ENCODE measurements at places on chromosomes 1 and 21.

DNA sequence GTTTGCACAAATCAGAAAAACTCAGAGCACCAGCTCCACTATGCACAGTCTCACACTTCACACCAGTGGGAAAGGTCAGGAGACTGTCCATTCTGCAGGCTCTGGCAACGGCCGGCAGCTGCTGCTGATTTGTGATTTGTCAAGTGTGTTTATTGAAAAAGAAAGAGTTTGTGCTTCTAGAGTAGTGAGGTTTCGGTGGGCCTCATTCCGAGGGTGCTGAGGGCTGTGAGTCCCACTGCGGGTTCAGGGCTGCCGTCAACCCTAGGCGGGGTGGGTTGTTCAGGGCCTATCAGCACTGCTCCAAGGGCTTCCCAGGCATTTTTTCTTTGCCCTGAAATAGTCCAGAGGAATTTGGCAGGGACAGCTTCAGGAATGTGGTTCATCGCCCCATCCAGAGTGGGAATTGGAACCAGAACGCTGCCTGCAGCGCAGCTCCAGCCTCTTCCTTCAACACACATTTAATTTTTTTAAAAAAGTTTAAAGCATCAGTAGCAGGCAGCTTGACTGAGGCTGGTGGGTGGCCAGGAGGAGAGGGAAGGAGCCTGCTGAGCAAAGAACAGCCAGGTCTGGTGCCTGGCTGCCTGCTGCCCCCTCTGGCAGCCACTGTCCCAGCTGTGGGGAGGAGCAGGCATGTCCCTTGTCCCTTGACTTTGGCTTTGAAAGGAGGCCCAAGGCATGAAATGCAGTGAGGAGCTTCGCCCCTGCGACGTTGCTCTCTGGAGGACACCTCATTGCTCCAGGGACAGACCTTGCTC is 19.7 kb downstream of the STUM start:
- DNase-seq, result no peak

DNA sequence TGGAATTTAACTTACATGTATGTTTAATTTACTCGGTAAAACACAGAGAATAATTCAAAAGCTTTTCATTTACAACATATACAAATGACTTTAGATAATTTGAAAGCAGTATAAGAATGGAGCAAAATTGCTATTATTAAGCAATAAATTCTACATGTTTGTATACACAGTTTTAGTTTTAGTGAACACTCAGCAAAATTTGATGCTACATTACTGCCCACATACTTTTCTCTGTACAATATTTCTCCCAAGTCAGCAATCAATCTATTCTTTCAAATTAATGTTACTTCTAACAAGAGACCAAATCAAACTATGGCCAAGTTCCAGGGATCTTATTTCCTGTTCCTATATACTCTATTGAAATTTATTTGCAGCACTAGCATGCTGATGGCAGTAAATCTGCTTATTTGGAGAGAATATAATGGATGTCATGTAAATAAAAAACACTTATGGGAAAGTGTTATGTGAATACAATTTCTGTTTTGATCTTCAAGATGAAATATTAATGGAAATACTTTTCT is 82.6 kb upstream of the BRINP3 start:
- DNase-seq, result no peak

DNA sequence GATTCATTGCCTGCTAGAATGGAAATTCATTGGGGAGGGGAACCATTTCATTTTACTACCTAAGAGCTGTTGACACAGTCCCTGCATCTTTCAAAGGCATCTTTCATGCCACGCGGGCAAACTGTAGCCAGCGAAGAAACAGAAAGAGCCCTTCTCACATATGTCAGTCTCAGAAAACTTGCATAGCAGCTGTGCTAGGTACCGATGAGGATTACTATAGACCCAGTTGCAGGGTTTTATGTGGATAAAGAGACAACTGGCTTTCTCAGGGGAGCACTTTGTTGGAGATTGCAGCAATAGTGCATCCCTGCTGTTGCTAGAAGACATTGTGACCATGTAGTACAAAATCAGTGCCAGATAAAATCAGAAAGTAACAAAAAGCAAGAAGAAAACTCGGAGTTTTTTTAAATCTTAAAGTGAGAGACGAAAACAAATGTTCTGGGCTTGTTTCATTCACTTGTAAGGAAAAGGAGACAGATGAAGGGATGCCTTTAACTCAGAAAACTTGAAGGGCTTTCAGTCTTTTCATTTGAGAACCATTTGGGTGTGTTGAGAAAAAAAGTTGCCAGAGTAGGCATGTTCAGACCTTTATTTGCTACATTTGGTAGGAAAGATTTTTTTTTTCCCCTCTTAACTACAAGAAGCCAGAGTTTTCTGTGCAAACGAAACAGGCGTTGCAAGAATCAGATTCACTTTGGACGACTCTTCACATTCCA is 804.1 kb downstream of the USP25 start:
- DNase-seq, result no peak

- DNase-seq, result no peak
These were observed 97.3 kb upstream of the HMCN1 start for GRCh38 chr1:185636848-185637247.

DNA sequence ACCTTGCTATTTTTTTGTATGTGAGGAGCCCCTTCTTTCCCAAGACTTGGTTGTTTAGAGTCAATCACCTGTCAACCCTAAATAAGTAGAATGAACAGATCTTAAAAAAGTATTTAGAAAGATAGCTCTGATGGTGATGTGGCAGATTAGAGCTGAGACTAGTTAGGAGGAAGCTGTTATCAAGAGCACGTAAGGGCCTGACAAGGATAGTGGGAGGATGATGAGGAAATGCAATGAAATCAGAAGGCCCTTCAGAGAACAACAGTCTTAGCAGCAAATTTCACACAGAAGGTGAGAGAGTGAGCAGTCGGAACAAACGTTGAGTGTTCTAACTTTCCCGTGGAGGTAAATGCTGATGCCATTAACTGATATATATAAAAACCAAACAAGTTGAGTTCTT is 15.9 kb upstream of the S1PR1 start:
- DNase-seq, result peak; percentile 73

- no peak for DNase-seq
These were observed 20.2 kb downstream of the SDC3 start for GRCh38 chr1:30888391-30888790.

GRCh38 chr1:203278082-203278884 is 27.0 kb upstream of the BTG2 start:
- peak; percentile 63 for DNase-seq

DNA sequence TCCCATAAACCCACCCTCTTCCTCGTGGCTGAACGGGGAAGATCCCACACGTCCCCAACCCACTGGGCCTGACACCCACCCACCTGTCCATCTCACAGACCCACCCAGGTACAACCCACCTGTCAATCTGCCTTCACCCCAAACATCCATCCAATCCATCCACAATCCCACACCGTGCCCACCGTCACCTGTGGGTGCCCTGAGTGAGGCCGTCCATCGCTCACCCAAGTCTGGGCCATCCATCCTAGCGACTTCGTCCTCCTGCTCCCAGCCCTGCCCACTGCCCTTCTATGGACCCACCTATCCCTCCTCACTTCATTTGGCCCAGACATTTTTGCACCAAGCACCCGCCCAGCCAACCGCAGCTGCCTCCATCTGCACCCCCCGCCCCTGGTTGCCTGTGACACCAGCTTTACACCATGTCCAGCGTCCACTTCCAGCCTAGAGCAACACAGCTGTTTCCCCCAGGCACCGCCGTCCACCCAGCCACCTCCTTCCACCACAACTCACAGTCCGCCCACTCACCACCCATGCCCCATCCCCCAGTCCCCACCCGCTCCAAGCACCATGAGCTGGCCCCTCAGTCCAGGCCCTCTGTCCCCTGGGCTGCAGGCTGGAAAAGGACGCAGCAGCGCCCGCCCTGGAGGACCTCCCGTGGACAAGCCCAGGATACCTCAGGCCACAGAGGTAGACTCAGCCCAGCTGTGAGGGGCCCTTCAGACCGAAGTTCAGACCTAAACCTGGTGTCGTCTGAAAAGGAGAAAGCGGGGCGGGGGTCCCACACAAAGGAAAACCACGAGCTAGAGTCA is 7.7 kb downstream of the TTLL10 start:
- DNase-seq, result no peak

DNA sequence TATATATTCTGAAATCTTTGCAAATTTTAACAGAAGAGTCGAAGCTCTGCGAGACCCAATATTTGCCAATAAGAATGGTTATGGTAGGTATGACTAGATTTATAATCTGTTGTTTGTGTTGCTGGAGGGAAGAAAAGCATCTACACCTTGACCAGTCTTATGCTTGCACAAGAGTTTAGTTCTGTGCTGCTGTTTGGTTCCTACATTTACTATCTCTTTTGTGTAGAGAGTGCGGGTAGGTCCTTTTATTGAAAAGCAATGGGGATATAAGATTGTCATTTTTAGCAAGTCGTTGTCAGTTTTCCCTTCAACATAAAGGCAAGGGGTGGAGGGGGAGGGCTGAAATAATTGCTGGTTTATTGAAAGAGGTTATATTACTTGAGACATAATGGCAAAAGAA is 396 bp downstream of the ELAVL4 start:
- no peak for DNase-seq

DNA sequence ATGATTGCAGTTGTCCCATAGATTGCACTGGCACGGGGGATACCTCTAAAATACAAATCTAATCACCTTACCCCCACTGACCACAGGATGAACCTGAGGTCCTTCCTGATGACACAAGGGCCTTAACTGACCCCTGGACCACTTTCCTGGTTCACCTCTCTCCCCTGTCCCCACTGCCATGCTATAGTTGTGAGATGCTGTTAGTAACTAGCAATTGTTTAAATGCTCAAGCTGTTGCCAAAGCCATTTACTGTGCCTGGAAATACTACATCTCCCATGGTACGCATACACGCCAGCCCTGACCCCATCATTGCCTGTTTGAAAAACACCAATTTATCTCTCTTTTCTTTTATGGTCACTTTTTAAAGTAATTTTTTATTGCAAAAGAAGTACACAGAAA is 29.1 kb upstream of the RGS8 start:
- no peak for DNase-seq

DNA sequence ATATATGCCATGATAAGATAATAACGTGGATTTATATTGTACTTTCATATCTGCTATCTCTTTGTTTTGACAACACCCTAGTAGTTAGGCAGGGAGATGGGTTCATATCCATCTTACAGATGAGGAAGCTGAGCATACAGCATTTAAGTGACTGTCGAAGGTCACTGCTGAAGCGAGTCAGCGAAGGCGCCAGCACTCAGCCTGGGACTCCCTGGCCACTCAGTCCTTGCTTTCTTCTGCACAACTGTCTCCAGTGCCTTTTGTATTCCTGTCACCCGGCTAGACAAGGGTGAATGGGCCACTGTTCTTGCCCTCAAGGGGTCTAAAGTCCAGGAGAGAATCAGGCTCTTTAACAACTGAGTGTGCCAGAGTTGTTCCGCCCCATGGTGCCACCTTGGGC is 3.1 kb downstream of the ARHGEF10L start:
- no peak for DNase-seq

GRCh38 chr1:226308166-226308722 is 720 bp downstream of the LIN9 start:
- no peak for DNase-seq

DNA sequence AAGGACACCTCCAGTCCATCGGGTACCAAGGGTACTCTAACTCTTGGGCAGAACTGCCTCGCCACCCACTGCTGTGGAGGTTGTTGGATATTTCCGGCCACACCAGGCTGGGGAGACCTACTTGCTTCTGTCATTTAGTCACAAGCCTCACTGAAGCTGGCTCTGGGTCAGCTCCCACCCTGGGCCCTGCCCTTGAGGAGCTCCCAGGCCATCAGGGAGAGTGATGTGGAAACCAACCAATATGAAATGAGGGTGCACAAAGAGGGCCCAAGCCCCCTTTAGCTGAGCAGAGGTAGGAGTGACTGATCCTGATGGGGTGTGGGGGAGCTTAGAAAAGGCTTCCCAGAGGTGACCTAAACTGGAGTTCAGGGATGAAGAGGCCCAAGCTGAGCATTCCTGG is 19.6 kb downstream of the PARS2 start:
- no peak for DNase-seq

DNA sequence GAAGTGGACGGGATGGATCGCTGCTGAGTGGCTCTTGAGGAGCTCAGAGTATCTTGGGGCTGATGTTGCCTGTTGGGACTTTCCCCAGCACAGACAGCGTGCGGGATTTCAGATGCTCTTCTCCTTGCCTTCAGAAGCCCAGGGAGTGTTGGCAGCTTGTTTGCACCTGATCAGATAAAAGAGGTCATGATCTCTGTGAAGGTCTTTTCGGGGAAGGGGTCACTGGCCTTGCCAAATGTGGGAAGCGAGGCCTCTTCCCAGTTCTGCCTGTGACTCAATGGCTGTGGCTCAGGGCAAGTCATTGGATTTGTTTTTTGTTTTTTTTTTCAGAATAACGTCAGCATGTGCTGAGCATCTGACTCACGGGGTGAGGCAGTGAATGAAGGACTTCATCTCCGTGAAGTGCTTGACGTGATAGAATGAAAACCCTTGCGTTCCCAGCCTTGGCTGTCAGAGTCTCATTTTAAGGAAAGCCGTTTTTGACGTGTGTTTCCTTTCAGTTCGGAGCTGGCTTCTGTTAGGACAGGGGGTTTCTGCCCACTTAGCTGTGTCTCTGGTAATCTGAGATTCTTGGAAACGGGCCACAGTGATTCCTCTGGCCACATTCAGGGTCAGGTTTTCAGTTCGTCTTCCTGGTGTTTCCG is 46.7 kb downstream of the GALNT2 start:
- no peak for DNase-seq

DNA sequence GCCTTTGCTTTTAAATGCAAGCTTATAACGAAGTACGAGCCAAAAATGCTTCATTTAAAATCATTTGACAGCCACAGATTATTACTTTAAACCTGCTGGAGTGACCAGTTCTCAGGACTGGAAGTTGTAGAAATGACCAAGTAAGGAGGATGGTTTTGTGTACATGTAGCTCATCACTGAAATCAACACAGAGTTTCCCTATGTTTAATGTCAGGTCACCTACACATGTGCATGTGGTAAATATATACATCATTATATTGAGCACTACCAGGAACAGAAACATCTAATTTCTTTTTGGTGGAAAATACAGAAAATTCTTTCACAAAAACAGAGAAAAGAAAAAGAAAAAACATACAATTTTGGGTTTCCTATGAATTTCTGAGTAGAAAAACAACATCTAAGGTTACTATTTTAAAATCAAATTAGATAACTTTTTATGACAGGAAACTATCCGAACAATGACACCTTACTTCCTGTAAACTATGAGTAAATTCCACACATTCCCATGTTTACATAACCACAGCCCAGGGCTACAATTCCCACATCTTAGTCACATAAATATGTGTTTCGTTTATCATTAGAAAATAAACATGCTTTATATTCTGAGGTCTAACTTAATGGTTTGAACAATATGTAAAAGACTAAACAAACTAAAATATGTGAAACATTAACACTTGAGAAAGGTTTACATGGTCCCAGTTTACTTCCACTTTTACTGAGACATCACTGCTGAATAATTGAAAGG is 73.6 kb downstream of the ZNF281 start:
- DNase-seq, result no peak

DNA sequence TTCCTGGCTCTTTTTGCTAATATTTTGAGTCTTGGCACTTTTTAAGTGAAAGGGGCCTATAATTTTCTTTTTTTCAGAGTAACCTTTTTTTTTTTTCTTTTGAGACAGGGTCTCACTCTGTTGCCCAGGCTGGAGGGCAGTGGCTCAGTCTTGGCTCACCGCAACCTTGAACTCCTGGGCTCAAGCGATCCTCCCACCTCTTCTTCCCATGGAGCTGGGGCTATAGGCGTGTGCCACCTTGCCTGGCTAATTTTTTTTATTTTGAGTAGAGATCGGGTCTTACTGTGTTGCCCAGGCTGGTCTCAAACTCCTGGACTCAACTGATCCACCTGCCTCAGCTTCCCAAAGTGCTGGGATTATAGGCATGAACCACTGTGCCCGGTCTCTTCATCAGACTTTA is 102.8 kb downstream of the DHRS3 start:
- no peak for DNase-seq

- DNase-seq, result no peak
These were observed 63.6 kb downstream of the NGF start for GRCh38 chr1:115274467-115274866.

Data from inflammatory macrophage (primary cell).